Stimulated activated CD4-positive, alpha-beta T cell treated with anti-CD3 and anti-CD28 coated beads, Interleukin-15, amount 100 ng/mL, for 1 hour (primary cell): ENCODE measurements at places on chromosomes 2 and 18.

- no peak for DNase-seq
Observed at GRCh38 chr2:88874063-88874657, 182.7 kb downstream of the RPIA start.

DNA sequence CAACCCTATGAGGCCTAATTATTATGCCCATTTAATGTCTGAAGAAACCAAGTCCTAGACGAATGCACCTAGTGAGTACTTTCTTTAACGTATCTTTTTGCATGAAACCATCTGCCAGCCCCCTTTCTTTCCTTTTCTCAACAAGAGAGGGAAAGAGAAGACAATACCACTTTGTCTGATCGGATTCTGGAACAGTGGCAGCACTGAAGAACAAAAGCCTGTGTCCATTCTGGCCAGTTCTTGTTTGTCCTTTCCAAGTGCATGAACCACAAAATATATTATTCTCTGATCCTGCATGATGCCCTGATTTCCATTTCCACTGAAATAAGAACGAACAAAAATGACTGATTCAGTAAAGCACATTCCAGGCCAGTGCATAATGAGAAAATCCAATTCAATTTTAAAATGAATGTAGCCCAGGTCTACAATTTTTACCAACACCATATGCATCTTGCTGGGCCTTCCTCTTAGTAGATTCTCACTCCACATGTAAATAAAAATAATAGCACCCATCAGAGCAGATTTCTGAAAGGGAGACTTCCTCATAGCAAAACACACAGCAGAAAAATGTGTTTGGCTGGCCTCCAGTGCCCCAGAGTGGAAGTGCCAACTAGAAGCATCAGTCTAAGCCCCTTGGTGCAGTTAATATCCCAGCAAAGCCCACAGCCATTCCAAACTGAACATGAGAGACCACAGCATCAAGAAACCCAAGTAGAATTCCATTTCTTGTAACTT, 422.6 kb upstream of the ID2 start:
- DNase-seq: no peak

DNA sequence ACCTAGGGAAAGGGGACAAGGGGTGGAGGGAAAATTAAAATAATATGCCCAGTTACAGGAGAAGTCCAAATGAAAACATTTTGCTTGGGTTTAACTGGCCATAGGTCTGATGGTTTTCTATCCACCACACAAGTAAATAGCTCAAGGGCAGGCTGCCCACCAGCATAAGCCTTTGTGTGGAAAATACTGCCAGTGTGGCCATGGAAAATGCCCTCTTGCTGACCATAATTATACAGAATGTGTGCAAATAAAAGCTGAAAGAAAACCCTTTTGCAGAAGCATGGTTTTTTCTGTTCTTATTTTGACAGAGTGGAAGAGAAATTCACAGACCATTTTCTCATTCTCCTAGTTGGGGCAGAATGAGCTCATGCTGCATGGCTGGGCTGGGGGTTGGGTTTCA, 111.3 kb upstream of the SIX2 start:
- no peak for DNase-seq

DNA sequence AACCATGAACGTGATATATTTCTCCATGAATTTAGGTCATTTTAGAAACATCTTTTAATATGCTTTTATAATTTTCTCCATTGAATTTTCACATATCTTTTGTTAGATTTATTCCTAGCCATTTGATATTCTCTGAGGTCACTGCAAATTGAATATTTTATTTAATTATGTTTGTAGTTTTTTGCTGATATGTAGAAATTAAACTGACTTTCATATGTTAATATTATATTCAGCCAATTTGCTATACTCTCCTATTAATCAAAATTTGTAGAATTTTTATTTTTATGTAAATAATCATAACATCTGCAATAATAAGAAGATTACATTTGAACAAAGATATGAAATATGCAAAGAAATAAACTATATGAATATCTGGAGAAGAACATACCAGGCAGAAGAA, 46.9 kb downstream of the RMDN2 start:
- no peak for DNase-seq

- DNase-seq: no peak
Observed at GRCh38 chr2:54638103-54638502, 85.4 kb upstream of the EML6 start.

DNA sequence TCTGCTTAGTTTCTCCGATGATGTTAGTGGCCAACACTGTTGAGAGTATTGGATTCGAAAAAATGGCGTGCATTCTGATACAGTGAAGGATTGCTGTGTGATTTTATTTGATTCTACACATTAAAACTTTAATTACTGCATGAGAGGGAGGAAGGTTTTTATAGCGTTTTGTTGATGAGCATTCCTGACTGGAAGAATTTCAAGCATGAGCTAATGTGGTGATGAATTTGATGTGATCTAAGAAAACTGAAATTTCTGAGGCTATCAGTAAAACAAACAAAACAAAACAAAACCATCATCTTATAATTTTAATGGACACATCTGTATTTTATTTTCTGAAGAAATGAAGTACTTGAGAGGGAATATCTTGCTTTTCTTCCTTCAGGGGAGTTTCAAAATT, 59.6 kb downstream of the ITGB6 start:
- DNase-seq: no peak

DNA sequence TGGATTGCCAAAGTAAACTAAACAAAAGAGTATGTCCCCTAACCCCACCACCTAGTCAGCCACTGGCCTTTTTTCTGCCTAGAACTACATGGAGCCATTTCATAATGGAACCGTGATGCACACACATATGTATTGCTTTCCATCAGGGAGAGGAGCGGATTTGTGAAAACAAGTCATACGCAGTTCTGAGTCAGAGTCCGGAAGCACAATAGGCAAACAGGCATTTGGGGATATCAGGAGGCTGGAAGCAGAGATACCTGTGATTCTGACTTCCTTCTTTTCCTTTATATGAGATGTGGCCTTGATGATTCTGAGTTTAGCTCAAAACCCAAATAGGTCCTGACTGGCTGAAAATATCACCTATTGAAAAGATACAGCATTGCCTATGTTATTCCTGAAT, 93.5 kb downstream of the TMEM163 start:
- DNase-seq: no peak

DNA sequence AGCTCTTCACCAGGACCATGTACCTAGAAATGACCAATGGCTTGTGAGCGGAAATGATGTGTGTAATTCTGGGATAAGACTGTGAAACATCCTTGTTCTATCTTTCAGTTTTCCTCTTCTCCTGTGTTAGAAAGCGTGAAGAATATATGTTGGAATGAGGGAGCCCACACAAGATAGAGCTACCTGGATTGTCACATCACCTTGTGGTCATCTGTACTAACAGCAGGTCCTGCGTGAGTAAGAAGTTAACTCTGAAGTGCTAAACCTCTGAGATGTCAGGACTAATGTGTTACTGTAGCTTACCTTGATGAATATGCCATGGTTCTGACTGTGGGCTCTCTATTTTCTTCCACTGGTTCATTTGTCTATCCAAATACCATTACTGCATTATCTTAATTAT, 75.6 kb downstream of the FASTKD2 start:
- DNase-seq: no peak

DNA sequence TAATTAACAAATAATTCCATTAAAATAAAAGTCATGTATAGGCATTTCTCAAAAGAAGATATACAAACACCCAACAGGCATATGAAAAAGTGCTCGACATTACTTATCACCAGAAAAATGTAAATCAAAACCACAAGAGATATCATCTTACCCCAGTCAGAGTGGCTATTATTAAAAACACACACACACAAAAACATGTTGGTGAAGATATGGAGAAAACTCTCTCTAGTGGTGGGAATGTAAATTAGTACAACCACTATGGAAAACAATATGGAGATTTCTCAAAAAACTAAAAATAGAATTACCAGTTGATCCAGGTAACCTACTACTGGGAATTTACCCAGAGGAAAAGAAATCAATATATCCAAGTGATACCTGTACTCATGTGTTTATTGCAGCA, 966.3 kb upstream of the POU3F3 start:
- DNase-seq: no peak

- no peak for DNase-seq
Observed at GRCh38 chr2:47002480-47003381, 87.1 kb upstream of the MCFD2 start.

GRCh38 chr2:190812506-190813294, 67.9 kb upstream of the GLS start:
- DNase-seq: no peak

DNA sequence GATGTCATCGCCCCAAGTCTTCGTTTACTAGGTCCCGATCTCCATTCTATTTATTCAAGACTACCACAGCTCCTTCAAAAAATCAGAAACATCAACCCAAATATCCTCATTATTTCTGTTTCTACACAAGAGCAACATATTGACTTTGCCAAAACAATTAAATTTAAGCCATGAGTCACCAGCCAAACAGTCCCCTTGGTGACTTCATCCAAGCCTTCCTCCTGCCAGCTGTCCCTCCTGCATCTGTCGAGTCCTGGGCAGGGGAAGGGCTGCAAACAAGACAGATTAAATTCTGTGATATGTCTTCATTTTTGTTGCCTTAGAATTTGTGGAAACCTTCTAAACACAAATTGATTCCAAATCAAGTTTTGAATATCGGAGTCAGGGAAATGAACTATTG, 110.3 kb downstream of the SP3 start:
- no peak for DNase-seq

DNA sequence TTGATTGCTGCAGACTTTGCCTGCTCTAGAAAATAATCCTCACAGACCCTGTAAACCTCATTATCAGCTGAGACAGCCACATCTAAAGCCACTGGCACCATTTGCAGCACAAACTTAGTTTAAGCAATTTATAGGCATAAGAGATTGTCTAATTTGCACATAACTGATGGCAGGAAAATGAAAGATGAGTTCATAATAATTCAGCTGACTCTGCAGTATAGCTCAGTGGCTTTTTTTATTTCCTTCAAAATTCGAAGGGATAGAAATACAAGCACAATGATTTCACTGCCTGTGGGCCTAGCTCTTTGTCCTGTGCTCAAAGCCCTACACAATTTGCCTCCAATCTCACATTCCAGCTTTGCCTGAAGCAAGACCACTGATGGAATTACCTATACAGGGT, 341.2 kb downstream of the RAD51AP2 start:
- no peak for DNase-seq

DNA sequence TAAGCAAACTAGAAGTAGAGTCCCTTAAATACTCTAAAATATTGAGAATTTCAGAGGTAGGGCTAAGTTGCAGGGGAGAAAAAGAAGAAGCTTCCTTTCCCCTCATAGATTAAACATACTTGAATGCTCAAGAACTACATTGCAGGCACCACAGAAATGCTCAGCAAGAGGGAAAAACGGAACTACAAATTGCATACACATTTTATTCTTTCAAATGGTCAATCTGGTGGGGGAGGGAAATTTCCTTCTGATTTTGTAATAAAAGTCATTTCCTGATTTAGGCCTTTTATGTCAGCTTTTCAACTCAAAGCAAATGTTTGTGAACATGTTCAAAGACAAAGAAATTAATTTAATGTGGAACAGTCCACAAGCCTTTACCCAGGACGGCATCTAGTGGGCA, 33.0 kb downstream of the FARSB start:
- no peak for DNase-seq

DNA sequence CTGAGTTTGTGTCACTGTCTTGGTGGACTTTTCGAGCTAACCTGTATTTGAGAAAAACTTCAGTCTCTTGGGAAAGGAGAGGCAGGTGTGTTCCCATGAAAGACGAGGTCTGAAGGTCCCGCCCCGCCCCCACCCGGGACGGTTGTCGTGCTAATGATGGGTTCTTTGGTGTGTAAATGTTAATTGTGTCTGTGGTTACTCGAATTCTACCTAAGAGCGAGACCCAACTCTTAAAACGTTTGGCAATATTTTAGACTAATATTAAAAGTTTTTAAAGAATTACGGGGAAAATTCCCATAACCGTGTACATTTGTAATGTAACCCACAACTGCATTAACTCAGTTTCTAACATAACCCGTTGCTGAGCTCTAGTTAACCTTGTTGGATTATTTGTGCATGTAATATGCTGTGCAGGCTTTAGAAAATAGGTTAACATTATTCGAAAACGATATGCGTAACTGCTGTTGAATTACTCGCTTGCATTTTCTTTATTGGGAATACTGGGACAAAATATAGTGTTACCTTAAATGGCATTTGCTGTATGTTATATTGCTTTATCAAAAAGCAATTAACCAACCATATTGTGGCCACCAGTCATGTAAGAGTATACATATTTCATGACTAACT, 833 bp downstream of the EPB41L5 start:
- no peak for DNase-seq

DNA sequence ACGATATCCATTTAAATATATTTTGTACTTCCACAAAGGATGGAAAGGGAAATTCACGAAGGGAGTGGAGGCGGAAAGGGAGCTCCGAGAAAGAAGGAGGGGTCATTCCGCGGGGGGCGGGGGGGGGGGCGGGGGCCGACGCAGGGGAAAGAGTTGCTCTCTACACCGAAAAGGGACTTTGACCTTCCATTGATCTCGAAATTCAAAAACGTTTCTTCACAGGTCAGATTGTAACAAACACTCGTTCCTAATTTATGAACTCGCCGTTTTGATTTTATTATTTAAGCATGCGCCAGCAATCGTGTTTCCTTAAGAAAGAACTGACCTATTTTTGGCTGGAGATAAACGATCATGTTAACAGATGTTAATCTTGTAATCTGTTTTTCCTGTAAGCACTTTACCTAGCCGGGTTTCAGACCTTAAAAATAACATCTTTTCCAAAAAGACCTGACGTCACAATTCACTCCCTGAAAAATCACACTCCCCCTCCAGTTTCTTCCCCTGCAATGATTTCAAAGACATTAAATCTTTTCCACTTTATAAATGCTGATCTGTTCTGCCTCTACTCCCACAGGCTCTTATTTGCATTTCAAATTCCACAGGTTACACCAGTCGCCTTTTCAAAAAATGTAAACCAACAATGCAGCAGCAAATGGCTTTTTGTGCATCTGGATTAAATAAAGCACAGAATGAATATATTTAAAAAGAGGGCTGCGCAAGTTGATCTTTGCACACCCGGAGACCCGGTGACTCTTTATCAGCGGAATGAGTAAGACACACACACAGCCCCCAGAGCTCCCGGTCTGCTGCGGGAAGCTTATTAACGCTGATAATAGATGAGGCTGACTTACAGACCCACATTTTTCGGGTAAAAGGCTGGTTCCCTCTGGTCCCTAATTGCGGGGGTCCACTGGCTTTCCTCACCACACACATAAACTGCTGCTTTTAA, 1.6 kb downstream of the ZNF516 start:
- DNase-seq: no peak

DNA sequence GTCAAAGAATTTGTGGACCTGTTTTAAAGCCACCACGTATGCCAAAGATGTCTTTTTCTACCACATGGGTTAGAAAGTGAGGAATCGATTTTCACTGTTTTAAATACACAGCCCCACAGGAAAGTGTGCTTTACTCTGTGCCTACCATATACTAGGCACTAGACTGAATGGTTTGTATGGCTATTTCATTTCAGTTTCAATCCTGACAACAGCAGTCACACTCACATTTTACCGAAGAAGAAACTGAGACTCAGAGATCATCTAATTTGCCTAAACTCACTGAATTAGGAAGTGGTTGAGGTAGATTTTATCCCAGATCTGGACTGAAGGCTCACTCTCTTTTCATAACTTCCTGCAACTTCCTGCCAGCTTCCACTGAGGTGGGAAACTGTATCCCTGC, 176.4 kb downstream of the ALK start:
- no peak for DNase-seq
